Stimulated activated CD8-positive, alpha-beta memory T cell treated with anti-CD3 and anti-CD28 coated beads, Interleukin-15, amount 100 ng/mL, for 4 hours (primary cell): ENCODE measurements at places on chromosomes 5 and 9.

DNA sequence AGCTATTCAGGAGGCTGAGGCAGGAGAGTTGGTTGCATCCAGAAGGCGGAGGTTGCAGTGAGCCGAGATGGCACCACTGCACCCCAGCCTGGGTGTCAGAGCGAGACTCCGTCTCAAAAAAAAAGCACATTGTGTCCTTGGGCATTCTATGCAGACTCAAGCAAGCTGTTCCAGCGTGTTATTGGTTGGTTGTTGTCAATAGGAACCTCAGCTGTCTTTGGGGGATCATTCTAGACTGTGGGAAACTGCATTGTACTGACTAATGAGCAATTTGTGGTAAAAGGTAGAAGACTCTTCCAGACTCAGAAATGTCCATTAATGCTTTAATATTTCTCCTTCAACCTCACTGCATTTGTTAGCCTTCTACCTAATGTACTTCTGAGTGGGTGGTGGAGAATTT, 379.5 kb upstream of the GRAMD2B start:
- DNase-seq = no peak

GRCh38 chr5:58197875-58198274, 262.0 kb downstream of the PLK2 start:
- no peak for DNase-seq

- no peak for DNase-seq
Observed at GRCh38 chr9:132238992-132239391, 77.1 kb downstream of the NTNG2 start.

GRCh38 chr9:88590558-88591146, 55.7 kb downstream of the NXNL2 start:
- DNase-seq = no peak

GRCh38 chr9:136695955-136696354, 8.7 kb upstream of the AGPAT2 start:
- DNase-seq = no peak

DNA sequence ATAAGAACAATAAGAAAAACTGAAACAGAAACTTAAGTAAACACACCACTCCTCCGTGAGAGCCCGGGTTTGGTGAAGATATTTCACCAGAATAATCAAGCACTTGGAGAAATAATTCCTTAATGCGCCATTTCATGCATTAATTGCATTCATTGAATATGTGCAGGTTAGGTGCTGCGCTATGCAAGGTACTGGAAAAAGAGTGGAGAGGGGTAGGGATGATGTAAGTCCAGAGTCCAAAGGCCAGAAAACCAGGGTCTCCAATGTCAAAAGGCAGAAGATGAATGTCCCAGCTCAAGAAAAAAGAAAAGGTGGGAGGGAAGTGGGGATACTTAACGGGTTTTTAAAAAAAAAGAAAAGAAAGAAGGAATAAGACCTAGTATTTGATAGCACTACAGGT, 669 bp upstream of the ZFP37 start:
- no peak for DNase-seq

DNA sequence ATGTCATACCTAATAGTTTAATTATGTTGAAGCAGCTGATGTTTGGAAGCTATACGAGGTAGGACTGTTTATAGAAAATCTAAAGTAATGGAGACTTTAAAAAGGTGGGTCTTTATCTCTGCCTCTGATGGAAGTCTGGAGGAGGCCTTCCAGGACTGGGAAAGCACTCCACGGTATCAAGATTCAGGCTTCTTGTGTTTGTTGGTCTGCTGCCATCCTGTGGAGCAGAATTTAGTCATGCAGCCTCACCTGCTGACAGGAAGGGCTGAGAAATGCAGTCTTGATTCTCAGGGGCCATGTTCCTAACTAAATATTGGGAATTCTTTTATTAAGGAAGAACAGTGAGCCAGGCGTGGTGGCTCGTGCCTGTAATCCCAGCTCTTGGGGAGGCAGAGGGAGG, 15.9 kb downstream of the SPDL1 start:
- DNase-seq = no peak

DNA sequence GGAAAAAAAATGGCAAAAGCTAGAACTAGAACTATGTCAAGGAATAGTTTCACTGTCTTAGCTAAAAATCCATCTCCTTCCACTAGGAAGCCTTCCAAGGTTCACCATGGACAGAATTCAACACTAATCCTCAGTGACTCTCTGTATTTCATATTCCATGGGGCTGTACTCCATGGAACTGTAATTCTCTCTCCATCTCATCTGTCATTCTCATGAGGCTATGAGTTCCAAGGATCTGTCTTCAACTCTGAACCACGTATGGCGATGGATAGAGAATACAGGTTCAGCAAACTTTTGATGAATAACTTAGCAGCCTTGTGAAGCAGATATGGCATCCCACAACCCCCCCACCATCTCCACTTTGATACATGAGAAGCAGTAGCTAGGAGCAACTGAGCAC, 184.0 kb downstream of the SPOCK1 start:
- DNase-seq = no peak
